Testis (tissue), 5 donors: ENCODE measurements at places on chromosomes 6 and 20.

DNA sequence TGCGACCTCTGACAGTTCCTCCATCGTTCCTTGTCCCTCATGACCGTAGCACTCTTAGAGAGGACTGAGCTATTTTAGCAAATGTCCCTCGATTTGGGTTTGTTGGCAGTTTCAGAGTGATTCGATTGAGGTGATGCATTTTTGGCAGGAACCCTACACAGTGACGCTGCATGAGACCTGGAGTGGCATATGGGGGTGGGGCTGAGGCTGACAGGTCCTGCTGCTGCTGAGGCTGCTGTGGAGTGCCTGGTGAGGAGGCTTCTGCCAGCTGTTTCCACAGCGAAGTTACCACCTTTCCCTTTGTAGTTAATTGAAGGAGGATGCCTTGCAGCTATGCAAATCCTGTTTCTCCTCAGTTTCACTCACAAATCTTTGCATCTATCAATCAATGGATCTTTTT is 19.8 kb downstream of the PXDC1 start:
- no peak for DNase-seq
- H3K4me1 ChIP-seq: no peaks in the 10 kb centered on the region
- H3K27ac ChIP-seq: no peak overlapping the region
- H3K27me3 ChIP-seq: no peaks in the 10 kb centered on the region

GRCh38 chr6:128694303-128695009 is 174.1 kb upstream of the PTPRK start:
- H3K4me3 ChIP-seq: no peak overlapping the region
- H3K4me1 ChIP-seq: no peaks in the 10 kb centered on the region
- no peak overlapping the region for H3K27ac ChIP-seq
- H3K27me3 ChIP-seq: no peaks in the 10 kb centered on the region
- no peaks in the 10 kb centered on the region for H3K36me3 ChIP-seq

- no peak for DNase-seq
- H3K27ac ChIP-seq: no peak overlapping the region
- H3K4me3 ChIP-seq: no peak overlapping the region
- H3K4me1 ChIP-seq: no peaks in the 10 kb centered on the region
- H3K36me3 ChIP-seq: no peaks in the 10 kb centered on the region
These were observed 6.2 kb upstream of the LMBRD1 start for GRCh38 chr6:69802995-69803394.

DNA sequence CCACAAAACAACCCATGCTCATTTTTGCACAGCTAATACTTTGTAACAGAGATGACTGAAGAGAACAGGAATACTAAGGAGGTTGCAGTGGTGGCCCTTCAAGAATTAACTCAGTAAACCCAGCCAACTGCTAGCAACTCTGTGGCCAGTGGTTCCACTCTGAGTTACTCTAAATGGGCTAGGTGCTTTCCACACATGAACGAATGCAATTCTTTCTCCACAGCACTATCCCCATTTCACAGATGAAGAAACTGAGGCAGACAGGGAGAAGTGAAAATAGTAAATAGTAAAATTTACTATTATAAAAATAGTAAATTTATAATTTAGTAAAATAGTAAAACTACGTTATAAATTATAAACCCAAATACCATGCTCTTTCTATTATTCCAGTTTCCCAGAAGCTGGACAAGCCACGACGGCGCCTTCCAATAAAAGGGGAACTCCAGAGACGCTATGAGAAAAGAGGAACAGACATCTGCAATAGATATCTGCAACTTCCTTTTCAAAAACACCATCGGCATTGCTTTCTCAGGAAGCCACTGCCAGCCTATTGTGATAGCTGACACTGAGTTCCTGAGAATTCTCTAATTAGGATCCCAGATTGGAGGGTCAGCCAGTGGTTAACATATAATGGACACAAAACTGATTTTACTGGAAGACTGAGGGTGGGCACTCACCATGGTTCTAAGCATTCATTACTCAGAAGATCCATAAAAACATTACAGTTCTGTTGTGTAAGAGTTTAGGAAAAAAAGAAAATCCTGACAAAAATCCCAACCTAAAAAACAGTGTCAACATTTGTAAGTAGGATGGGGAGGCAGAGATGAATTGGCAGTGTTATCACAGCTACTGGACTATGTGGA is 16.2 kb downstream of the FKBP1A start:
- DNase-seq: no peak
- no peaks in the 10 kb centered on the region for H3K36me3 ChIP-seq
- peaks cover 7% of the 10 kb centered on the region for H3K4me1 ChIP-seq
- H3K27me3 ChIP-seq: no peaks in the 10 kb centered on the region

DNA sequence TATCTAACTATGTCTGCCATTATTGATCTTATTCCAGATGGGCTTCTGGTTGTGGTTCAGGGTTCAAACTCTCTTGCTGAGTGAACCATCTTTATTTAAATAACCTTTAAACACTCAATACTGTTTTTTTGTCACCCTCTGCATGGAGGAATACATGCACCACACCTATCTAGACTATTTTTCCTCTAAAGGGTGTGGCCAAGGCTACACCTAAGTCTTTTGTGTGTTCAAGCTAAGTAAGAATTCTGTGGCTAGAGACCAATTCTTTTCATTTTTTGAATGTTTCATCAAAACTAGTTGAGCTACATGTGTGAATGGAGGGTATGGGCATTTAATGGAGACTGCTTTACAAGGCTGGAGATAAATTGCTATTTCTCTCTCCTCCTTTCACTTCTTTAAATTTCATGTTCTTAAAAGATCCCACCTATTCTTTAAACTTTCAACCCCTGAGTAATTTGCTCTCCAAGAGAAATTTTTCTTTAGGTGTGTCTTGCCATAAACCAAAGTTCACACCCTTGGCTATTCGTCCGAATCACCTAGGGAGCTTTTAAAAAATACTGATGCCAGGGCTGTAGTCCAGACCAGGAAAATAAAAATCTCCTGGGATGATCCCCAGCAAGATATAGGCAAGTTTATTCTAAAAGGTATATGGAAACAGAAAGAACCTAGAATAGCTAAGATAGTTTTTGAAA is 24.8 kb upstream of the MBOAT1 start:
- no peaks in the 10 kb centered on the region for H3K27me3 ChIP-seq
- no peak overlapping the region for H3K4me3 ChIP-seq
- H3K36me3 ChIP-seq: no peaks in the 10 kb centered on the region
- DNase-seq: no peak
- no peaks in the 10 kb centered on the region for H3K4me1 ChIP-seq
- no peak overlapping the region for H3K27ac ChIP-seq

- no peak overlapping the region for H3K27ac ChIP-seq
- no peak overlapping the region for H3K4me3 ChIP-seq
- no peaks in the 10 kb centered on the region for H3K27me3 ChIP-seq
- no peaks in the 10 kb centered on the region for H3K36me3 ChIP-seq
- H3K4me1 ChIP-seq: no peaks in the 10 kb centered on the region
These were observed 73.4 kb upstream of the NRSN1 start for GRCh38 chr6:24052590-24052961.

DNA sequence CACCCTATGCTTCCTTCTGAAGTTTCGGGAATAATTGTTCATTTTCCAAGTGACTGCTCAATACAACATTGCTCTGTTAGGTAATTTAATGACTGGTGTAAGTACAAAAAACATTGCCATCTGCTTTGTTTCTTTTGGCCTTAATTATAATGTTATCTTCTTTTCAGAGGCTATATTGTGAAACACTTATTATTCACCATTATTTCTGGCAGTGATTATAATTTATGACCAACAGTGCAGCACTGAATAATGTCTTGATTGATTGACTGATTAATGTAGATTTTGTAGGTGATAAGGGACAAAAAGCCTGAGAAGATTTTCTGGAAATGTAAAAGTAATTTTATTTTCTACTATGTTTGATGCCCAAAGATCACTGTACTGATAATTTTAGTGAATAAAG is 377.7 kb downstream of the PLCB1 start:
- no peaks in the 10 kb centered on the region for H3K4me1 ChIP-seq
- H3K27ac ChIP-seq: no peak overlapping the region
- no peak overlapping the region for H3K4me3 ChIP-seq
- no peaks in the 10 kb centered on the region for H3K36me3 ChIP-seq
- no peaks in the 10 kb centered on the region for H3K27me3 ChIP-seq
- no peak for DNase-seq

DNA sequence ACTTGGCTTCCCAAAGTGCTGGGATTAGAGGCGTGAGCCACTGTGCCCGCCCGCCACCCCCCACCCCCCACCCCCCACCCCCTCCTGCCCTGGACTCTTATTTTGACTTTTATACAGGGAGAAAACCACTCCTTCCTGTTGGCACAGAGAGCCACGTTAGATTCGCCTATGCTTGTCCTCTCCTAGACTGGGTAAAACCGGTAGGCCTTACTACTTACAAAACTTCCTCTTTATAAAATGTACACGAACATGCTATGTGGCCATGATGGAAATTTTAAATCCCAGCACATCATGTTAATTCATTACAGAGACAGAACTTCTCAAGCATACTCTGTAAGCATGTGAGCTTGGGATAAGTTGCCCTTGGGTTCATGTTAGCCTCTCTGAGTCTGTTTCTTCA is 124.2 kb downstream of the SLC24A3 start:
- H3K27me3 ChIP-seq: no peaks in the 10 kb centered on the region
- DNase-seq: no peak
- no peak overlapping the region for H3K4me3 ChIP-seq
- no peak overlapping the region for H3K27ac ChIP-seq
- no peaks in the 10 kb centered on the region for H3K4me1 ChIP-seq
- no peaks in the 10 kb centered on the region for H3K36me3 ChIP-seq

GRCh38 chr20:33137195-33137594 is 30.8 kb upstream of the BPIFA2 start:
- no peak for DNase-seq
- no peak overlapping the region for H3K27ac ChIP-seq
- H3K4me1 ChIP-seq: no peaks in the 10 kb centered on the region
- no peaks in the 10 kb centered on the region for H3K36me3 ChIP-seq
- no peaks in the 10 kb centered on the region for H3K27me3 ChIP-seq

DNA sequence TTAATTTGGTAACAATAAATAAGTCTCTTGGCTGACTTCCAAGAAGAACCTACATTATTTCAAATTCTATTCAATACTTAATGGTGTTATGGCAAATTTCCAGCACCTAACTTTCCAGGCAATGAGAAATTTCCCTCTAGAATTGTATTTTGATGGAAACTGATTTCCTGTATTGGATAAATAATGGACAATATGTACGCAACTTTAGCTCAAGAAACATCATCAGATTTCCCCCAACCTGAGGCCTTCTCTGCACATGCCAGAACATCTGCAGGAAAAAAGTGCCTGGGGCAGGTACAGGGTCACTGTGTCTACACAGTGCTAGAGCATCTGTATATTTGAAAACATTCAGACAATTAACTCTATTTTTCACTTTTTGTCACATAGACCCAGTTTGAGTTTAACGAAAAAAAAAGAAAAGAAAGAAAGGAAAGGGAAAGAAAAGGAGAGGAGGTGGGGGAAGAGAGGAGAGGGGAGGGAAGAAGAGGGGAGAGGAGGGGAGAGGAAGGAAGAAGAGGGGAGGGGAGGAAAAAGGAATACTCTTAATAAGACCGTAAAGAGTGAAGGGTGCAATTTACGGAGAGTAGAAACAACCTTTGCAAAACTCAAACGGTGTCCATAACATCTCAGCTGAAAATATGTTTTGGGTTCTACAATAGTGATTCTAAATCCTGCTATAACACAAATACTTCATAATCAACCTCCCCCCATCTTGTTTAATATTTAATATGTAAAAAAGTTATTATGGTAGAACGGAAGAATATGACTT is 130.0 kb downstream of the TSHZ2 start:
- no peak overlapping the region for H3K27ac ChIP-seq
- no peaks in the 10 kb centered on the region for H3K4me1 ChIP-seq
- DNase-seq: no peak
- no peak overlapping the region for H3K4me3 ChIP-seq

DNA sequence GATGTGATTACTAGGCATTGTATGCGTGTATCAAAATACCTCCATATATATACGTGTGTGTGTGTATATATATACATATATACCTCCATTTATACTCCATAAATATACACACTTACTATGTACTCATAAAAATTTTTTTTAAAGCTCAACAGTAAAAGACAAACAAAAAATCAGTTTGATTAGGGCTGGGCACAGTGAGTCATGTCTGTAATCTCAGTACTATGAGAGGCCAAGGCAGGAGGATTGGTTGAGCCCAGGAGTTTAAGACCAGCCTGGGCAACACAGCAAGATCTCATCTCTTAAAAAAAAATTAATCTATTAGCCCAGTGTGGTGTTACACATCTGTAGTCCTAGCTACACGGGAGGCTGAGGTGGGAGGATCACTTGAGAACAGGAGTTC is 24.6 kb downstream of the PDSS2 start:
- H3K27ac ChIP-seq: no peak overlapping the region
- no peak for DNase-seq
- no peaks in the 10 kb centered on the region for H3K27me3 ChIP-seq
- H3K4me3 ChIP-seq: no peak overlapping the region
- no peaks in the 10 kb centered on the region for H3K4me1 ChIP-seq

DNA sequence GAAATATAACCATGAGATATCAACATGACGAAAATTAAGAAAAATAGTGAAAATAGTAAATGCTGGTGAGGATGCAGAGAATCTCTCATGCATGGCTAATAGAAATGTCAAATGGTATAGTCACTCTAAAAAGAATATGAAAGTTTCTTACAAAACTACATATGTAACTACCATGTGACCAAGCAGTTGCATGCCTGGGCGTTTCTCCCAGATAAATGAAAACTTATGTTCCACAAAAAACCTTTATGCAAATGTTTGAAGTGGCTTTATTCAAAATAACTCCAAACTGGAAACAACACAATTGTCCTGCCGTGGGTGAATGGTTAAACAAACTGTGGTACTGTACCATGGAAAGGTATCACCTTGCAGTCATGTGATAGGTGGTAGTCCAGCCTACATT is 112.4 kb downstream of the HDGFL1 start:
- no peak for DNase-seq
- no peak overlapping the region for H3K27ac ChIP-seq
- H3K4me3 ChIP-seq: no peak overlapping the region
- no peaks in the 10 kb centered on the region for H3K4me1 ChIP-seq
- no peaks in the 10 kb centered on the region for H3K27me3 ChIP-seq

GRCh38 chr6:33407132-33407718 is 3.6 kb upstream of the PHF1 start:
- H3K4me3 ChIP-seq: no peak overlapping the region
- peaks cover 16% of the 10 kb centered on the region for H3K4me1 ChIP-seq
- H3K27me3 ChIP-seq: no peaks in the 10 kb centered on the region
- no peak overlapping the region for H3K27ac ChIP-seq

DNA sequence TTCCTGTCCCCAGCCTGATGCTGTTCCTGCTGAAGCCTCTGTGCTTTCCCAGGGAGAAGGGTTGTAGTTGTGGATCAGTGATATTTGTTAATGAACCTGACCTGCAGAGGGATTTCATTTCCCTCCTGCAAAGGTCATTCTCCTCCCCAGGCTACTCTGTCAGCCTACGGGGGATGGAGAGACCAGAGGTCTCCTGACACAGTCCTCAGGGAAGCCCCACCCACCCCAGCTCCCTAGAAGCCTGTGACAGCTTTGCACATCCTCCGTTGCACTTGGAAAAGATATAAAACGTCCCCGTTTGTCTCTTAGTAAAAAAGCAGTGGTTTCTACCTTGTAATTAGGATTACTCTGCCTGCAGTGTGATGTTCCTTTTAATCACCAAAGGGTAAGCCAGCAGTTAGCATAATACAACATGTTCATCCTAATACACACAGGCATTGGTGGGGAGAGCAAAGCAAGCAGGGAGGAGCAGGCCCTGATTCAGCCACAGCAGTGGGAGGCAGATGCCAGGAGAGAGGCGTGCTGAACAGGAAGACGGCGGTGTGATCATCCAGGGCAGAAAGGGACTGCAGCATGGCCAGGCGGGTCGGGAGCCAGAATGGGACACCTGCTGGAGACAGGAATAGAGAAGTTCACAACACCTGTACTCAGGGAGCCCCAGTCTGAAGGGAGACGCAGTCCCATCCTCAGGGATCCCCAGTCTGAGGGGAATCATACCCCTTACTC is 293.5 kb downstream of the LRFN2 start:
- H3K27ac ChIP-seq: no peak overlapping the region
- H3K27me3 ChIP-seq: no peaks in the 10 kb centered on the region
- DNase-seq: no peak
- H3K4me3 ChIP-seq: no peak overlapping the region
- no peaks in the 10 kb centered on the region for H3K4me1 ChIP-seq
